ENCODE measurements at places on chromosomes 4 and X.

GRCh38 chr4:7854697-7855370 lies 84.8 kb downstream of the AFAP1 start:
- DNase-seq: peak; percentile 73

DNA sequence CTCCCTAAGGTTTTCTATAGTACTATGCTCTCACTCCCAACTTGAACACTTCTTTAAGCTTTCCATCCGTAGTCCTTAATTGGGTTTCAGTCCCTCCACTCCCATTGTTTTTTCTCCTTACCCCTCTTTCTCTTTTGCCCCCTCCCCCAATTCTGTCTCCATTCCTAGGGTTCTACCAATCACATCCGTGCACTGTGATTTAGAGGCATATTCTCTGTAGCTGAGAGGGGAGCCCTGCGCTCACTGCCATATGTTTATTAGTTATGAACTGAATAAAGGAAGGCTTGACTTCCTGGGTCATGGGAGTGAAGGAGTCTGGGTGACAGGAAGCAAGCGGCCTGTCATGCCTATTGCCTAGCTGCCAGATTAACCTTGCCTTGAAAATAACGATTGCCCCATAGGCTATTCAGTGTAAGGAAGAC lies 471 bp downstream of the MCTS1 start:
- DNase-seq: peak; percentile 8

- no peak for DNase-seq
Measured at GRCh38 chrX:75086731-75087195, 69.3 kb downstream of the ABCB7 start.

GRCh38 chr4:176230836-176231235 lies 35.5 kb upstream of the SPATA4 start:
- no peak for DNase-seq

DNA sequence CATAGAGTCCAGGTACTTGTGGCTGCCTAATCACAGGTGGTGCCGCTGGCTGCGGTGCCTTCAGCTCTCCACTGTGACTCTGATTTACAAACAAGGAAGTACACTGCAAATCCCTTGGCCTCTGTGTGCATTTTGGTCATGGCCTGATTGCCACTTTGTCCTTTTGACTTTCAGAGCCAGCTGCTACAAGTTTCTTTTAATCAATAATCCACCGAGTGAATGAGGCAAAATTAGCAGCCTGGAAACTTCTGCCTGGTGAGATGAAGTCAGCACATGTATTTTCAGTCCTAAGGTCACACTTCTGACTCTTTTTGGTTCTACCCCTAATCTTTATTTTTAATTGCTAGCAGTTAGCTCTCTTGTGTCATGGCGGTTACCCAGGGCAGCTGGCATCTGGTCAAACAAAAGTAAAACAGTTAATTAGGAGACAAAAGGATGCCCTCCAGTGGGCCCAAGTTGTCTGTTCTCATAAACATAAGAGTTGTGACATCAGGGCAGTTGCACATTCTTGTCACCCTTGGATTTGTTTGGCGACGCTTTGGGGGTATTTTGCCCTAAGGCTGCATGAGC lies 62.3 kb upstream of the LNX1 start:
- DNase-seq: no peak

- DNase-seq: no peak
Measured at GRCh38 chrX:30301963-30302362, 7.2 kb downstream of the NR0B1 start.

GRCh38 chr4:114599231-114599902 lies 760 bp downstream of the UGT8 start:
- DNase-seq: no peak

DNA sequence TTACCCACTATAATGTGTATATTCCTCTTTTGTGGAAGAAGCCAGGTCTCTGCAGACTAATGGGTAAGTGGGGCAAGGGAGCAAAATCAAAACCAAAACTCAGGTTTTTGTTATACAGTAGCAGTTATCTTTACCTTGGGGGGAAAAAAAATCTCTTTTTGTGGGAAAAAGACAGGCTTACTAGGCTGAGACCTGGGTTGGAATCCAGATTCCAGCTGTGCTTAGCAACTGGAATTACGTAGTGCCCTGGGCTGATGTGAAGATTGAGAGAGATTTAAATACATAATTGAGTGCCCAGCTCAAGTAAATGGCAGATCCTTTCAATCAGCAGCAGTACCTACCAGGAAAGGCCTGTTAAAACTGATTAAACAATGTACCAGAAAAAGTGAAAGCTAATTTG lies 15.4 kb upstream of the SCD5 start:
- no peak for DNase-seq

GRCh38 chr4:40540800-40541199 lies 88.9 kb downstream of the RBM47 start:
- DNase-seq: no peak

DNA sequence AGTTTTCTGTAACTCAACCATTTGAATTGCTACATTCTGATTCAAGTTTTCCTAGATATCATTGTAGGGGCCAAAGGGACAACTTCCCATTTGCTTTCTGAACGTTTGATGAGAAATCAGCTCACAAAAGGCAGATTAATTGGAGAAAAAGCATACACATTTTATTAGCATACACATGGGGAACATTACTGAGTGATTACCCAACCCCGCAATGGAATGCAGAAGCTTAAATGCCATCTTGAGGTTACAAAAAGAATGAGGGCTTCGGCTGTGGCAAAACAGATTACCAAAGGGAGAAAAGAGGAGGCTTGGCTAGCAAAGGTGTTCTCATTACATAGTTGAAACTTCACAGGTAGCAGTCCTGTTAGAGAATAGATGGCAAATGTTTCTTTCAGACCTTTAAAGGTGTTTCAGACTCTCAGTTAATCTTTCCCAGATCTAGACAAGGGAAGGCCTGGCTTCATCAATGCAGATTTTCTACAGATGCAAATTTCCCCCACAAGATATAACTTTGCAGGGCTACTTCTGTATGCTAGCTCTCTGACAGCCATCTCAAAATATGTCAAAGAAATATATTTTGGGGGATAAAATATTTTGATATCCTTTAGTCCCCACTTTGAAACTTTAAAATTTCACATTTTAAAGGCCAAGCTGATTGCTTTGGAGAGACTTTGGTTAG lies 26.5 kb upstream of the HERC6 start:
- DNase-seq: no peak

GRCh38 chr4:8181844-8182243 lies 17.2 kb upstream of the SH3TC1 start:
- no peak for DNase-seq

DNA sequence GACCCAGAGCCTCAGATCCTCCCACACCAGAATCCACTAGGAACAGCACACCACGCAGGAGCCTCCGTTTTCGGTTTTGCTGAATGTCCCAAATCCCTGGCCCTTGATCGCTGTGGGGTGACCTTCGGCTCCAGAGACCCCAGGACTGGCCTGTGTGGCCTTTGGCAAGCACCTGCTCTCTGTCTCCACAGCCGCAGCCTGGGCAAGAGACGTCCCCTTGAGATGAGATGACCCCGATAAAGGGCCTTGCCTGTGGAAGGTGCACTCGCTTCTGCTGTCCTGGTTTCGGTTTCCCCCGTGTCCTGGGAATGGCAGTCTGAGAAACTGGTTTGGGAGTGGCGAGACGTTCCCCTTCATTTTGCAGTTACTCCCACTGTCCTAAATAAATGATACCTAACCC lies 9.6 kb downstream of the PSAPL1 start:
- DNase-seq: no peak

- DNase-seq: no peak
Measured at GRCh38 chrX:30610026-30610425, 32.5 kb upstream of the TASL start.

DNA sequence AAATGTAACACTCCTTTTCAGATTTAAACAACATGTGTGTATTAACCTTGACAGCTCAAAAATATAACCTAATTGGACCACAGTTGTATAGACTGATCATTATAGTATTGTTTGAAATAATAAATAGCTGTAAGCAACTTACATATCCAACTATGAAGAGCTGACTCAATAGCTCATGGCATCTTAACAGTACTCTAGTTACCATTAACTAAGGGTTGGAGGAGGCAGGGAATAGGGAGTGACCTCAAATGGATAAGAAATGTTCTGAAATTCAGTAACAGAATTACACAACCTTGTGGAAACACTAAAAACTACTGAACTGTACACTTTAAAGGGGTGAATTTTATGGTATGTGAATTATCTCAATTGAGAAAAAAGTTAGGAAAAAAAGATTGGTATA lies 136.5 kb upstream of the CPEB2 start:
- DNase-seq: no peak

DNA sequence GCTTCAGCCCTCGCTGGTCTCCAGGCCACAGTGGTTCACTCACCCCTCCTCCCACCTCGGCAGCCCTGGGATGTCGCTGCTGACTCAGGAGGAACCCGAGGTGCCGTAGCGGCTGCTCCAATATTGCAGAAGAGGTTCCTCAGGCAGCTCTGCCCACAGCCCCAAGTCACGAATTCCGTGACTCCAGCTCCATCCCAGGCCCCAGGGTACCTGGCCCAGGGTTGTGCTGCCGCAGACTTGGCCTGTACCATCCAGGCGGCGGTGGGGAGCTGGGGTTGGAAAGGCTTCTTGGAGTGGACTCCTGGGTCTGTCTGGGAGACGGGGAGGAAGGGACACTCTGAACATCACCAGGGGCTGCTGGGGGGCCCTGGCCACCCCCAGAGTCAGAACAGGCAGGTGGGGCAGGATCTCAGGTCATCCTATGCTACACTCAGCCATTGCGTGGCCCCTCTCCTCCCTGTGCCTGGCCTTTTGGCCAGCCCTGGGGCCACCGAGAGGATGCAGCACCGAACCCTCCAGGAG lies 728 bp upstream of the HGFAC start:
- DNase-seq: no peak

- no peak for DNase-seq
Measured at GRCh38 chr4:40185830-40186664, 10.8 kb upstream of the RHOH start.

DNA sequence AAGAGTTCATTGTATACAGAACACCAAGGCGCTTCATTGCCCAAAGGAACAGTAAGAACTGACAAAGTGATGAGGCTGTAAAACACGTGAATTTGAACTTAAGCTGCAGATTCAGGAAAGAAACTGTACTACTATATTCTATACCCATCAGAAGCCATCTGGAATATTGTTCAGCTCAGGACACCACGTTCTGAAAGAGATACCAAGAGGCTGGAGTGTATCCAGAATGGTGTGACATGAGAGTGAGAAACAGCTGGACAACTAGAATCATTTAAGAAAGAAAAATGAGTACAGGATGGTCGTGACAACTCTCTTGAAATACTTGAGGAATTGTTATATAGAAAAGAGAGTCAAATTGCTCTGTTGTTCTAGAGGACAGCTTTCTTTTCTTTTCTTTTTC lies 94.9 kb downstream of the MGST2 start:
- no peak for DNase-seq

GRCh38 chrX:53474707-53475106 lies 40.5 kb upstream of the HSD17B10 start:
- DNase-seq: no peak

DNA sequence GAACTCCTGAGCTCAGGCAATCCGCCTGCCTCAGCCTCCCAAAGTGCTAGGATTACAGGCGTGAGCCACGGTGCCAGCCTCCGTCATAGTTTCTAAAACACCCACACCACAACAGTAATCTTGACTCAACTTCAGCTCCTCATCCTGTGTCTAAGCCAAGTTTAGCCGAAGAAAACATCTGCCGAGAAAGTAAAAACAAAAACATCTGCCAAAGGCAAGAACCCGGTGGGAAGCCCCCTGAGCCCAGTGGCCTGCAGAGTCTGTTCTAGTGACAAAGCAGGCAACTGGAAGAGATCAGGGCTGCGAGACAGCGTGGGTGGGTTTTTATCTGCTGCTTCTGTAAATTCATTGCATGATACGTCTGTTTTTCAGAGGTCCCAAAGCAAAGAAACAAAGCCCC lies 26.6 kb upstream of the CD99 start:
- DNase-seq: no peak

DNA sequence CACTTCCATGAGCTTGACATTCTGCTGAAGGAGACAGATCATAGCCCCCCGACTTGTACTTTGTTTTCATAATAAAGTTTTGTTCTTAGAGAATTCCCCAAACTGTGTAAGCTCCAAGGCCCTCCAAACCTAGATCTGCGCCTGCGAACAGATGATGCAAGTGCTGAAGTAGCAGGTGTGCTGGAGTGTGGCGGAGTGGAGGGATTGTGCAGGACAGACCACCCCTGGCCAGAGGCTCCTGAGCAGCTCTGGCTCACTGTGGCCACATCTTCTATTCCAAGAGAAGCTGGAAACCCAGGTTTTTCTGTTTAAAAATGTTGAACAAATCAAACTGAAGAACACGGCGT lies 46.4 kb downstream of the TBC1D14 start:
- no peak for DNase-seq

DNA sequence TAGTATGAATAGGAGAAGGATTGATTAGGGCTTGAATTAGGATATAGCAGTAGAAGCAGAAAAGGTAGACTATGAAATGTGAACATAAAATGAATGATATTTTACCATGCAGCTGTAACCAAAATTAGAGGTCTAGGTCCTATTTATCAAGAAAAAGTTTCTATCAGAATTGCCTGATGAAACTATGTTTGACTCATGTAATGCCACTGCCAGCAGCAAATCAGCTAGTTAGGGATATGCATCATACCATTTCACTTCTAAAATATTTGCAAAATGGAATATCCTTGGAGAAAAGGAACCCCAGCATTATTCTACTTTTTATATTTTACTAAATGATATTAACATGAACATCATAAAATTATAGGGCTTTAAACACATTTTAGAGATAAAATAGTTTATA lies 188.4 kb downstream of the WDFY3 start:
- DNase-seq: no peak
